ENCODE measurements at places on chromosomes 6 and 20.

DNA sequence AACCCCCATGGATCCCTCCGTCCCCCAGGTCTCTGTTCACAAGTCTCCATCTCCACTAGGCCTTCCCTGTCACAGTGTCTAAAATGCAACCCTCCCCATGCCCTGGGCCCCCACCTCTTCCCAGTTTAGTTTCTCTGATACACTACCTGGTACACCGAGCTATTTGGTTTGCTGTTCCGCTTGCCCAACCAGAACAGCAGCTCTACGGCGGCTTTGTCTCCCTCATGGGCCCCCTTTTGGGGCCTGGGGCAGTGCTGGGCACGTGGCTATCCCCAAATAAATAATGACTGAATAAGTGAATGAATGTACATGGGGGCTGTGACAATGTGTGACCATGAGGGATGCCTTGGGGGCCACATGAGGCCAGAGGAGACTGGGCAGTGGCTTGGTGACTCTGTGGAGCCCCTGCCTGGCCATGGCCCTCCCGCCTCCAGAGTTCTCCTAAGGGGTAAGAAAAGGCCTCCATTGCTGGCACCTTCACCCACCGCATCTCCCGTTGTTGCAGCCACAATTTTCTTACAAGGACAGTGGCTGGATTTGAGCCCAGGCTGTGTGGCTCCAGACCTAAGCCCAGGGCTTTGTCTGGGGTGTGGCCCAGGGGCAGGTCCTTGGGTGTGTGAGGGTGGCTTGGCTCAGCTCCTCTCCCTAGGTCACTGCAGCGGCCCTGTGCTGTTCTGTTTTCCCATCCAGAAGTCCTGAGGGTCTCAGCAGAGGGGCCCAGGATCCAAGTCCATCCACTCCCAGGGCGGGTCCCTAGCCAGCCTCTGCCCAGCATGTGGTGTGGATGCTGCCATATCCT lies 408.5 kb upstream of the SULF2 start:
- no peak for DNase-seq

DNA sequence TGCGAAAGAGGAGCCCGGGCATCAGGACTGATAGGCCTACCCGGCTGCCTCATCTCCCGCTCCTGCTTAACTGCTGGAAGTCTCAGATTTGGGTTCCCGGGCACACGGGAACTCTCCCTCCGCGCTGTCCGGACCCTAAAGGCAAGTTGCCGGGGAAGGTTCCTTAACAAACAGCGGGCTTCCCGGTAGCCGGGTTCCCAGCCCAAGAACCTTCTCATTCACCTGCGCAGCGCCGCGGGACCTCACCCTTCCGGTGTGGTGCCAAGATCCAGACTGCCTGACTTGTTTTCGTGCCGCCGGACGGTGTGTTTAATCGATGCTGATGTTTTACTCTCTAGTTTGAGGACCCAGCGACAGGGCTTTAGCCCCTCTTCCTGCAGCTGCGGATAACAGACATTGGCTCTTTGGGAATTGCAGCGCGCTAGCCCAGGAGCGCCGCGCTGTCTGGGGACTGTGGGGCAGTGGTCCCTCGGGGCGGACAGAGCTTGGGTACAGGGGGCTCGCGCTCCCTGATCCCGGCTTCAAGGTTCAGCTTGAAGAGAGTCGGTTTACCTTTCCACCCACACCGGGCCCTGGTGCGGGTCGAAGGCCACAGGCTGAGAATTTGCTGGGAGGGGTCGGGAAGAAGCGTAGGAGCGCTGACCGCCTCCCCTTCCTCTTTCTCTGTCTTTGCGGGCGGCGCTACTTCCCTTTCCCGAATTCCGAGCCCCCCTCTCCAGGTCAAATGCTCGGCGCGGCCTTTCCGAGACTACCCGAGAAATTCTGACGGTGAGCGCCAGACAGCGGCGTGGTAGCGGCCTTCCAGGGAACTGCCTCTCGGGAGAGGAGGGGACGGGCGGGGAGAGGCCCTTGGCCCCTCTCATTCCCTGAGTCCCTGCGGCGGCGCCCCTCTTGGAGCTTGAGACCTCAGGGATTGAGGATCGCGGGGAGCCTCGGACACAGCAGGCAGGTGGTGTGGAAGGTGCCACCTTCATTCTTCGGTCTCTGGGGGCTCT lies 17.2 kb downstream of the ABT1 start:
- DNase-seq, result no peak

DNA sequence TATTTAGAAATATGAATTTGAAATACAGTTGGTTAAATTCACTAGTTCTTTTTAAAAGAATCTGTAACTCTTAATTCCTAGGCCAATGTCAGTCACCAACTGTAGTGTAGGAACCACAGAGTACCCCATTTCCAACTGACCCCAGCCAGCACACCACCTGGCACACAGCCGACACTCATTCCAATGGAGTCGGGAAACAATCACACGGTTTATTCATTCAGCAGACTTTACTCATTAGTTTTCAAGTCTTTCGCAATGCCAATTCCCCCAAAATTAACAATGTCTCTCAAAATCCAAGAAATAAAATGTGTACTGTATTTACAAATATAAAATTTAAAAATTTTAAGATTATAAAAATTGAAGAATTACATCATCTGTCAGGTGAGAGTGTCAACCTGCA lies 13.5 kb downstream of the ARG1 start:
- DNase-seq, result no peak

DNA sequence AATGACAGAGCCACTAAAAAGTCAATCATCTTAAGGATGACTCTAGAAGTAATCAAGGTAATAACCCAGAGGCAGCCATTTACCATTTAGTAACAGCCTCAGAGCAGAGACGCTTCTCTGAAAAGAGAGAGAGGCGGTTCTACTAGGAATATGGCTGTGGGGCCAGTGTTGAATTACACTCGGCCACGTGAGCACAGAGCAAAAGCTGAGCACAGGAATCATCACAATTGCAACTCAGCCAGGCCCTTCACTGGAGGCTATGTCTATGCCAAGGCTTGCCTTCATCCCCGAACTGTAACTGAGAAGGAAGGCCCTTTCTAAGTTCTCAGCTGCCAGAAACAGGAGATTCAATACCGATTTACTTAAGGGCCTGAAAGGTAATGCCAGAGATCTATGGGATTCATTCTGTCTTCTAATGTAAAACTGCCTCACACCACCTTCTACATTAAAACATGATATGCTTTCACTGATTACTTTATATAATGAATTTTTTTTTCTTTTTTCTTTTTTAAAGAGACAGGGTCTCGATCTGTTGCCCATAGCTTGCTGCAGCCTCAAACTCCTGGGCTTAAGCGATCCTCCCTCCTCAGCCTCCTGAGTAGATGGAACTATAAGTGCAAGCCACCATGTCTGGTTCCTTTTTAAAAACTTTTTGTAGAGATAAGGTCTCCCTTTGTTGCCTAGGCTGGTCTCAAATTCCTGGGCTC lies 67.6 kb downstream of the NUDT3 start:
- DNase-seq, result no peak

DNA sequence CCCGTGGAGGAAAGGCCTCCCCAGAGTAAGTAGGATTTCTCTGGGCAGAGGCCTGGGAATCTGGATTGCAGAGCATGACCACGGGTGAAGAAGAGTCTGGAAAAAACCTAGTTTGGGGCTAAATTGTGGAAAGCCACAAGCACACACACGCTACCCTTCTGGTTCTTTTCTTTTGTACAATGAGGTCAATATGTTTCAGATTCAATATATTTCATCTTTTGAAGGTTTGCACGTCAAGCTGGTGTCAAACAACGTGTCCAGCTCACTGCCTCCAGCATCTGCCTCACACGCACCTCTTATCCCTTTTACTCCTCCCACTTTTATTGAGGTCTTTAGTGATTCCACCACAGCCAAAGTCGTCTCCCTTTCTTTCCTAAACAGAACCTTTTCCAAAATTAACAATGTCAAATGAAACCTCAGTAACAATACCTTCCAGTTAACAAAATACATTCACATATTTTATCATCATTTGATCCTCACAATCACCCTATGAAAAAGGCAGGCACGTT lies 773 bp upstream of the EPB41L2 start:
- no peak for DNase-seq

- no peak for DNase-seq
These were observed 54.5 kb upstream of the DACT2 start for GRCh38 chr6:168374051-168374502.

DNA sequence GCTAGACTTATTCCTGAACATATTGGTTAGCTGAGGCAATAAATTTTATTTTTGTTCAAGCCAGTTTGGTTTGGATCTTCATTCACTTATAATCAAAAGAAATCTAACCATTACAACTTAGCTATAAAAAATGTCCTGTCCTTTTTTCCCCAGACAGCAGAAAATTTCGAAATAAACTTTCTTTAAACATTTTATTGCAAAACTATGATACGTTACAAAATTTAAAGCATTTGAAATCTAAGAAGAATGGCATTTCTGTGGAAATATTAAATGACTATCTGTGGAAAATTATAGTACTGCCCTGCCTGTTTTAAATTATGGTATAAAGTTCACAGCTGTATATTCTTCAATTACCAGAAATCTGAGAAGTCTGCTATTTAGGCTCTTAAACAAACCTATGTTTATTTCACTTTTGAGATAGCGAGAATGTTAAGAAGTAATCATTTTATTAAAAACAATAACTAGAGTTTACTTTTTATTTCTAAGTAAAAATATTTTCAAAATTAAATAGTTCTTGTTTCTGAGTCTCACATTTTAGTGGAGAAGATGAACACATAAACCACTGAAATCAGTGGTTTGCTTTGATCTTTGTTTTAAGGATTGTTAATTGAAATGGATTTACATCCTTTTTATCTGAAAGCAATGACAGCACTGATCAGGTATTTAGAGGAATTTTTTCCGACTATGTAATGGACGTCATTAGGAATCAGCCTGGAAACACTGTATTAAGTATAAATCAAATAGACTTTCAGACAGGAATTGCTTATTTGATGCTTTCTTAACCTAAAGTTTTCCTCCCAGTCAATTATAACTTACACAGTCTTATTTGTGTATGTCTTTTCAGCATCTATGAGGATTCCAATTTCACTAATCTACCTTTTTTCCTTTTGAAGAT lies 553.7 kb downstream of the COL12A1 start:
- no peak for DNase-seq

GRCh38 chr6:109966299-109966698 lies 11.8 kb upstream of the GPR6 start:
- DNase-seq, result no peak

DNA sequence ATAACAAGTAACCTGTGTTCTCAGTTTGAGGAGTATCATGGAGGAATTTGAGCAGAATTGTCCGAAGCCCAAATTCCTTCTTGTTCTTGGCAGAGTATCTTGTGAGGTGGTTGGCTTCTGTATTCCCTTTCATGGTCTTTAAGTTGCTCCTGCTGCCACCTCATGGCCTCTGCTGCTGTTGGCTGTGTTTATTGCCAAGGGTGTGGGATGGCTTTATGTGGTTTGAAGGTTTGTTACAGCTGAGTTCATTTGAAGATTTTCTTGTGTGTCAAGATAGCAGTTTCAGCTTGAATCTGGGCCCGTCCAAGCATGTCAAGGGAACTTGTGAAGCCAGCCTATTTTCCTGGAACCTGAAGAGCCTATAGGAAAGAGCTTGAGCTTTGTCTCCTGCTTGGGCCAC lies 20.2 kb upstream of the TTK start:
- no peak for DNase-seq

DNA sequence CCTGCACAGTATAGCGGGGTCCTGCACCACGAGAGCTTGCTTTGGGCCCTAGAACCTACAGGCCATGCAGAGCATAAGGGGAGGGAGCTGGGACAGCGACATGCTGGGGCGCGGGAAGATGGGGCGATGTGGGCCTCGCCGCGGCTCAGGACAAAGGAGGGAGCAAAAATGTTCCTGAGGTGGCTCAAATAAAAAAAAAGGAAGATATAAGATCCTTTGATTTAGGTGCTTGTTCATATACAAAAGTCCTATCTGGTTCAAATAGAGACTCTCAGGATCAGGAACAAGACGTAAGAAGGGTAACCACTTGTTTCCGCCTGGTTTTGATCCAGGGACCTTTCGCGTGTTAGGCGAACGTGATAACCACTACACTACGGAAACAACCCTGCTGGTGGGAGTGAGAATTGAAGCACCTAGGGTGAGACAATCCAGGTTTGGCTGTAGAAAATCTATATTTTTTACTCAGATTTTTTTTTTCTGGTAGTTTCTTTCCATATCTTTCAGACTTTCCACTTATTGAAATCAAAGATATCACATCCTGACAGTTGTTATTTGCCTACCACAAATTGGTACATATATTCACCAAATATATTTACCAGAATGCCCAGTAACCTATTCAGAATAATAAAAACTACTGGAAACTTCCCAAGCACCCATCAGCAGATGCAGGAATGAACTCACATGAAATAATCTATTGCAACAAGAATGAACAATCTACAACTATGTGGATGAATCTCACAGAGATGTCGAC lies 177.9 kb upstream of the ZNF184 start:
- no peak for DNase-seq

DNA sequence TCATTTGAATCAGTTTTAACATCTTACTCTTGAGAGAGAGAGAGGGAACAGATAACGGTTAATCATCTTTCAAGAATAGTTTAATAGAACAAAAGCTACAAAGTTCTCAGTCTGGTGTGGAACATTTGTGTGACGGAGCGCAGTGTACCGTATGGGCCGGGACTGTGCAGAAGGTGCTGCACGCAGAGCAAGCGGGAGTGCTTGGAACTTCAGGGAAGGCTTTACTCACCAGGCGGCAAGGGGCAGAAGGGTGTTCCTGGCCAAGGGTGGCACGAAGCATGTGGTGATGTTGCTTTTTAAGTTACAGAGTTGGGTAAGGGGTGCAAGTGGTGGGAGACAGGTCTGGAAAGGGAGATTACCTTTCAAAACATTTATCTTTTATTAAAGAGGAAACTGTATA lies 95.7 kb downstream of the TULP4 start:
- DNase-seq, result no peak

GRCh38 chr20:32237419-32237818 lies 29.7 kb downstream of the POFUT1 start:
- no peak for DNase-seq

DNA sequence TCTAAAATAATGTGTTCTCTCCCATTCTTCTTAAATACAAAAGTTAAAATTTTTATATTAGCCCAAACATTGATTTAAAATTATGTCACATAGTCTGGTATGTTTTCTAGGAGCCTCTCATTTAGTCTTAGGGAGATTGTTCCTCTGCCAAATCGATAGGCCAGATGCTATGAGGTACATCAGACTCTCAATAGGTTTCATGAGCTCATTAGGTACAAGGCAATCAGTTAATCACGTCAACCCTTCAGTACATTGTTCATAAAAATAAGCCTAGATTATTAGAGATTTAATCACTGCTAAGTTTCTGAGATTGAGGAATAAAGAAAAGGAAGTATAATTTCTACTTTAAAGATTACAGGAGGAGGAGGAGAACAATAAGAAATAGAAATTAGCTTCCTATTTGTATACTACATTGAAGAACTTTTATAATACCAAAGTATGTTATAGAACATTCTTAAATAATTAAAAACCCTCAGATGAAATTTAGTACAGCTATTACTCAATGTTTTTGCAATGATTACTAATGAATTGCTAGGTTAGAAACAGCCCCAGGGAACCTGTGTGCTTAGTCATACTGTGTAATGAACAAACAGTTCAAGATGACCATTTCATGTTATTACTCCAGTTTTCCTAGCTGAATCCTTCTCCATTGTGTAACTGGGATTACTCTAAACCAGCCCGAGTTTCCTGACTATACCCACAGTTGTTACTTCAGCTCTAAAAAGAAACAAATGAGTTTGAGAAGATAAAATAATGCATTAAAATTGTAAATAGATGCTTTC lies 117.0 kb downstream of the BMP5 start:
- no peak for DNase-seq

GRCh38 chr6:145271040-145271439 lies 464.3 kb downstream of the EPM2A start:
- no peak for DNase-seq
